ENCODE measurements at places on chromosomes 5 and 9.

DNA sequence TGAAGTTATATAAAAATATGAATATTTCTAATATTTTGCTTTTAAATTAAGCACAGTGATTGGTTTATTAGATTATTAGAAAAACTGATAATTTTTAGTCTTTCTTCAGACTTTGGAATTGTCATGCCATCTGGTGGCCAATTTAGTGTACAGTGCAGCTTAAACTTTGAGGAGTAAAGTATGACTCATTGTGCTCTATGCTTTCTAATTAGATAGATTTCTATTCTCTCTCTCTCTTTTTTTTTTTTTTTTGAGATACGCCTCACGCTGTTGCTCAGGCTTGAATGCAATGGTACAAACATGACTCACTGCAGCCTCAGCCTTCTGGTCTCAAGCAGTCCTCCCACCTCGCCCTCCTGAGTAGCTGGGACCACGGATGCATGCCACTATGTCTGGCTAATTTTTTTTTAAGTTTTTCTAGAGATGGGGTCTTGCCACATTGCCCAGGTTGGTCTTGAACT lies 42.1 kb upstream of the GPR21 start:
- no peak for DNase-seq

DNA sequence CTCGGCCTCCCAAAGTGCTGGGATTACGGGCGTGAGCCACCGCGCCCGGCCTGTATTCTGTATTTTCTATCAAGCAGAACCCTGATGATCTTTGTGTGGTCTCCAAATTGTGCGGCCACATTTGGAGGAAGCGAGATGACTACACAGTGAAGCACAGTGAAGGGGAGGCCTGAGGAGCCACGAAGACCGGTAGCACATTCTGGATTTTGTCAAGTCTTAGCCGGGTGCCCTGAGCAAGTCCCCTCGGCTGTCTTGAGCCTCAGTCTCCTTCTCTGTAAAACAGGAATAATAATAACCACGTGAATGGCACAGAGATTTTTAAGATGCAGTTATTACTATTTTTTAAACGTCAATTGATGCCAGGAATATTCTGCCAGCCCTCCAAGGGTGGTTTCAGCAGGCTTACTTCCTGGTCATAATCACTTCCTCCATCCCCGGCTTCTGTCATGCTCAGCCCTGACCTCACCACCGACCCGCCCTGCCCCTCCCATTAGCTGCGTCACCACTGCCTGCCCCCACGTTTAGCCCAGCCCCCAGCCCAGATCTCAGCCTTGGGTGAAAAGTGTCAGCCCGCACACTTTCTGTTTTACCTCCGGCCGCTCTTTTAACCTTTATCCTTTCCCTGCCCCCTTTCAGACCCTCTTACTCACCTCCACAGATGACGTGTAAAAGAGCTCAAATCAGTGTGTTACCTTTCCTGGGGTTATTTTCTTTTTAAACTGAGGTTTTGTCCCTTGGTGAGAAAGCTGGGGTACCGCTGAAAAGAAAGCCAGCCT lies 27.0 kb upstream of the ERGIC1 start:
- peak; percentile 89 for DNase-seq

- no peak for DNase-seq
Observed at GRCh38 chr5:143898916-143899591, 87.1 kb downstream of the HMHB1 start.

DNA sequence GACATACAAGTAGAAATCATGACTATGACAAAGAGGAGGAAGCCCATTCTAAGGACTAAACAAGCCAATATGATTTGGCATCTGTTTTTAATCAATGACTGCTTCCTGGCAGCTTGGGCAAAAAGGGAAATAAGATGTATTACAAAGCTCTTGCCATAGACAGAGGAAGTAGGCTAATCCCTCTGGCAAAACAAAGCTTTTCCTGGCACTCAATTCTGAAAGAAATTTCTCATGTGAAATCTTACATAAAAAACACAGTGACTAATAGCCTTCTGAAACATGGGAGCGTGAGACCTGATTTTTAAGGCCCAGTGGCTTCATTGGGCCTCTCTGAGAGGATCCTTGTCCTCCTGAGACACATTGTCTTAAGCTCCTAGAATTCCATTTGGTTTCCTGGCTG lies 93.6 kb downstream of the COL23A1 start:
- DNase-seq, result no peak

- no peak for DNase-seq
Observed at GRCh38 chr9:13532407-13532806, 252.9 kb upstream of the MPDZ start.

DNA sequence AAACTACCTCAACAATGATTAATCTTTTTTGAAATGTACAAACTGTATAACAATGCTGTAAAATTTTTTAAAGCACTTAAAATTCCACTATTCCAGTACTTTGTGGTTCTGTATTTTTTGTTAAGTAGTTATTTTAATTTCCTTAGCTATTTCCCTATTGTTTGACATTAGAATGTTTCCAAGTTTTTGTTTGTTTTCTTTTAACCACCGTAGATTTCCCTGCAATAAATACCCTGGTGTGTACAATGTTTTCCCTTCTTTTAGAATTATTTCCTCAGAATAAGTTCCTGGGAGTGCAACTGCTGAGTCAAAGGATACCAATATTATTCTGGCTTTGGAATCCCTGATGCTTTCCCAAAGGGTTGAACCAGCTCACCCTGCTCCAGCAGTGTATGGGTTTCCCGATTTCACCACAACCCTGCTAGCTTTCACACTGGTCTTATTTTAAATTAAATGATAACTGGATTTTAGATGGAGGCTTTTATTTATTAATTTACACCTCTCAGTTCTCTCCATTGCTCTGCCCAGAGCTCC lies 20.6 kb upstream of the ANGPTL2 start:
- DNase-seq, result no peak

- DNase-seq, result no peak
Observed at GRCh38 chr9:126036881-126037291, 289.7 kb downstream of the PBX3 start.

DNA sequence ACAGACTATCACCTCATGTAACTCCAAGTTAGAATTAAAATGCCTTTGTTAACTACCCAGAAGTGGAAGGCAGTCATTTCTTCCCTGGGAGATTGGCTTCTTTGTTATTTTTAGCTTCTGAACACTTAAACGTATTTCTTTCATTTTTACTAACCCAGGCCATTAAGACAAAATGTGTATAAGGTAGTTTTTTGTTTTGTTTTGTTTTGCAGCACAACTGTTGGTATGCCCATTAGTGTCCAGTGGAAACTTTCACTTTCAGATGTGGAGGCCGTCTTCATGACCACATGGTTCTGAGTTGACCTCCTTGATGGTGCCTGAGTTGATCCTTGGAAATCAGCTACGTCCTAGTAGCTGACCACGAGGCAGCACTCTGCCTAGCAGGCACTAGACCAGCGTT lies 264.6 kb upstream of the ZNF608 start:
- DNase-seq, result no peak

DNA sequence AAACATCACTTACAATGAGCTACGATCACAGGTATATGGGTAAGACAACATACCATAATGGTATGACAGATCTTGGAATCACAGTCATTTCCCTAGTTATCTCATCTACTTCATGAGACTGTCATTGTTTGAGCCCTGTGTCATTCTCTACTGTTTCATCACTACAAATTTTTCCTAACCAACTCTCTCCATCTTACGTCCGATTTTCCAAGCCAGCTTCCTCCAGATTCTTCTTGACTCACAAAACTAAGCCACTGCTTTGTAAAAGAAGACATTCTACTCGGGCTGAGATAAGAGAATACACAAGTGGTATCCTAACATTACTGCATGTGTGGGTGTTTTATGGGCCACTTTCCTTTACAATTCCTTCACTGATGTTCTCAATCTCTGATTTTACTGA lies 49.6 kb downstream of the SERINC5 start:
- no peak for DNase-seq

- no peak for DNase-seq
Observed at GRCh38 chr9:115213818-115214334, 95.9 kb upstream of the TNC start.

GRCh38 chr9:27212191-27212590 lies 84.8 kb downstream of the EQTN start:
- DNase-seq, result no peak

DNA sequence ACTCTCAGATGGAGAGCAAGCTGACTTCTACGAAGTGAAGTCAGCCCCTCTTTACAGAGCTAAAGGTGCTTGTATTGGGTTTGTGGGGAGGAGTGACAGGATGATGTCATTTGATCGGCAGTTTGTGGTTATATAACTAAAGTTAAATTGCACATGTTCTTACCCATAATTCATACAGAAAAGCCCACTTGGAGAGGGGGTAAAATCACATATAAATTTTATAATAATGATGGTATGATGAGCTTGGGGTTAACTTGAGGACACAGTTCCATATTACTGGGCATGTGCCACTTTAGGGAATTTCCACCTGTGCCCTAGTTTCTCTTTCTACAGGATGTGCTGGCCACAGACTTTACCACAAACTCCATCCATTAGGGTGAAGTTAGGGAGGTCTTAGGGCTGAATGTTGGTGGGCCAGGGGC lies 1178.6 kb upstream of the CDH9 start:
- no peak for DNase-seq

DNA sequence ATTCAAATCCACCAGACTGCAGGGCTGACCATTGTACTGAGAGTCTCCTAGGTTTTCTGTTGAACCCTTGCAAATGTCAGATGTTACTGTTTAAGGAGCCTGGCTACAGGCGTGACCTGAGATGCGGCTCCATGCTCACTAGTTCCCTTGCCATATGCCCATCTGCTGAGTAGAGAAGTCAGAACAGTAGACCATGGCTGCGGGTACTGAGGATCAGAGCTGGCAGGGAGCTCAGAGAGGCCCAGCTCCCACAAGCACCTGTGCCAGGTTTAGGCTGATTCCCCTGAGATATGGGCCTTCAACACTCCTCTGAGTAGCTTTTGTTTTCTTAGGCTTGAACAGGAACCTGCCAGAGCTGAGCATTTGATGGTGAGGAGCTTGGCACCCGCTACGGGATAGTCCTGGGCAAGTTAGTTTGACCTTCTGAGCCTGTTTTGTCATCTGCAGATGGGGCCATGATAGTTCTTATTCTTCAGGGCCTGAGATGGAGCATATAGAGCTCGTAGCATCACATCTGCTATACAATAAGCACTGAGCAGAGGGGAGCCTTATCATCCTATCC lies 83.7 kb downstream of the BOD1 start:
- DNase-seq, result no peak

DNA sequence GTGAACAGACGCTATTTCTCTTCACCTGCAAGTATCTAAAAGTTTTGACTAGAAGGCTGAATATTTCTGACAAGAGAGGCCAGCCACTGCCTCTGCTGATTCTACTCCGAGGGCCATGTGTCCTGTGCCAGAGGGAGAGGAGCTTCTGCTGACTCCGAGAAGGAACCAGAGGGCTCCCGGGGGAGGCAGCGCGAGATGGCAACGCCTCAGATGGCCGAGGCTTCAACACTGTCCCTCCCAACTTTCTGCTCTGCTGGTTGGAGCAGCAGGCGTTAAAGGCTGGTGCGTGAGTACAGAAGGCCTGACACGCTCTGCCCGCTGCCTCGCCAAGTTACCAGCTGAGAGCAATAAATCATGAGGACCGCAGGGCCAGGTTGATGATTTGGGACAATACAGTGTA lies 178.8 kb downstream of the GAPVD1 start:
- no peak for DNase-seq

DNA sequence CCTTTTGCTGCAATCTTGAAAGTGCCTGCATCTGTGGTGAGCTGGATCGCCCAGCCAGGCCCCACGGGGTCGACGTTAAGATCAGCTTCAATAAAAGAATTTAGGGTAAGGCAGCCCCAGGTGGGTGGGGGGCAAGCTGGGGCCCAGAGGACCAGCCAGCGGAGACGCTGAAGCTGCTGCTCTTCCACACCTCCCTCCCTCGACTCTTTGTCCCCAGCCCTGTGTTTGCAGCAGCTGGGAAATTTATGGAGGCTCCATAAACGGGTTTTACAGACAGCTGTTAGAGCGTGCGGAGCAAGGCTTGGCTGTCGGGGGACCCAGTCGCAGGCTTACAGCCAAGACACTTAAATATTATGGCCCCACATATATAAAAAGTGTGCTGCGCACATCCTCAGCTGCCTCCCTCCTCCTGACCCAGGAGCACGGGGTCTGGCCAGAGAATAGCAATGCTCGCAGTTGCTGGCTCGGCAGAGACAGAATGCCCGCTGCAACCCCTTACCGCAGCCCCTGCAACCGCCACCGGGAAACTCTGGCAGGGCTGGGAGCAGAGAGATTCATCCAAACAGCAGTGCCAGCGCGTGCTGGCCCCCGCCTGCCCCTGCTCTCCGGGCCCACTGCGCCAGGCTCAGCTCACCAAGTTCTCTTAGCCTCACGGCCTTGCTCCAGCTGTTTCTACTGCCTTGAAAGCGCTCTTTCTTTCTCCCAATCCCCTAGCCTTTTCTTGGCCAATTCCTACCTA lies 28.4 kb upstream of the MVB12B start:
- no peak for DNase-seq

DNA sequence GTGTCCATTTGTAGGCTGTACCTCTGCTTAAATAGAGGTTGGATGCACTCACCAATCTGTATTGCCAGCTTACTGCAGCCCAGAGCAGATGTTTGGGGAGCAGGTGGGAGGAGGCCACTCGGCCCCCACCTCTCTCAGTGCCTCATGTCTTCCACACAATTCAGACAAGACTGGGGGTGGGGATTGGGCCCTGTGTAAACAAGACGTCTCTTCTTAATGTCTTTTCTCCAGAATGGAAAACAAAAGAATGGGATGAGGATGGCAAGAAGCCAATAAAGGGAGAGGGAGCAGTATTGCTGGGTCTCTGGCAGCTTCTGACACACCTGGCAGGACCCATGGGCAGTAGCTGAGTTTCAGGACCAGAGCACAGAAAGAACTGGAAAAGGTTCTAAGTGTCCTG lies 64.9 kb downstream of the SIL1 start:
- no peak for DNase-seq

GRCh38 chr5:56106837-56107236 lies 112.1 kb upstream of the IL6ST start:
- DNase-seq, result no peak

Data from heart left ventricle (tissue), 16 donors.